ENCODE measurements at places on chromosomes 5 and 9. TPM values are rescaled to one million over a fixed set of nuclear protein-coding genes. Genes with fewer than 3 reads are reported as not detected.

WDR38 gene
- total RNA-seq = not detected

- DNase-seq = no peak
Observed at GRCh38 chr9:81755721-81756120, 66.4 kb upstream of the TLE1 start.

SLC6A19 gene
- total RNA-seq = 4.9 TPM

STK32A gene
- total RNA-seq = 0.09 TPM

DNA sequence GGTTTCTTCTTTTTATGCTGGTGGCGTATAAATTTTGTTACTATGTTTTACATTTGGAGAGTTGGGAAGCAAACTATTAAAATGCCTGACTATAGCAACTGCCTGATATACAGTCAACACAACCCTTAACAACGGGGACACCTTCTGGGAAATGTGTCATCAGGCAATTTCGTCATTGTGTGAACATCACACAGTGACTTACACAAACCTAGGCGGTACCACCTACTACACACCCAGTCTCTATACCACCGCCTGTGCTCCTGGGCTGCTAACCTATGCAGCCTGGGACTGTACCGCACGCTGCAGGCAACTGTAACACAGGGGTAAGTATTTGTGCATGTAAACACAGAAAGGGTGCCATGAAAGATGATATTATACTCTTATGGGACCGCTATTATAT lies 1.3 kb upstream of the CDHR2 start:
- DNase-seq = no peak

- no peak for DNase-seq
Observed at GRCh38 chr5:83400701-83401100, 70.8 kb upstream of the VCAN start.

DNA sequence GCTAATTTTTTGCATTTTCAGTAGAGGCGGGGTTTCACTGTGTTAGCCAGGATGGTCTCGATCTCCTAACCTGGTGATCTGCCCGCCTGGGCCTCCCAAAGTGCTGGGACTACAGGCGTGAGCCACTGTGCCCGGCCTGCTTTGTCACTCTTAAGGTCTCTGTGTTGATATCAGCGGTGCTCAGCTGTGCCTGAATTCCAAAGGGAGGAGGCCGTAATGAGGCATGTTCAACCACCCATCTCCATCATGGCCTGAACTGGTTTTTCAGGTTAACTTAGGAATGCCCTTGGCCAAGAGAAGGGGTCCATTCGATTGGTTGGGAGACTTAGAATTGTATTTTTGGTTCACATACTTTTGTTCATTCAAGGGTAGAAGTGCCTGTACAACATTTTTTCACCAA lies 22.0 kb downstream of the HSD17B3 start:
- no peak for DNase-seq

DNA sequence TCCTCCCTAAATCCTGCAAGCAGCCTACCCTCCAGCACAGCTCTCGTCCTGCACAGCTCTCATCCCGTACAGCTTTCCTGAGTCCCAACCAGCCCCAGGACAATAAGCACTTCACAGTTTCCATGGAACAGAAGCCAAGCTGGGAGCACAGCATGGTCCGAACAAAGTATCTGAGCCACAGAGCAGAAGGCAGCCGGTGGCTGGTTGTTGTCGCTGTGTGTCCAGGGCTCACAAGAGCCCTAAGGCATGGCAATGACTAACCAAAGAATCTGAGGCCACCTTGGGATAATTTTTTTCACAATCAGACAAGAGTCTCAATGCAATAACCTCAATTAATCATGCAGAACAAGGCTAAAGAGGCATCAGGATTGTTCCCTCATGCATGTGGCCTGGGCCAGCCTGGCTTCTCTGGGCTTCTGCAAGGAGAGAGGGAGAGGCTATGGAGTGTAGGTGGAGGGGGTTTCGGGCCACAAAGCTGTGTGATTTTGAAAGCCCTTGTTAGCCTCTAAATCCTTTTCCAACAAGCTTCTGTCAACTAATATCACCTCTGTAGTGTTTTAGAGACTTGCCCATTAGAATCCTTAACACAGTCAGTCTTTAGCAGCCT lies 323.4 kb downstream of the PIK3R1 start:
- no peak for DNase-seq

DNA sequence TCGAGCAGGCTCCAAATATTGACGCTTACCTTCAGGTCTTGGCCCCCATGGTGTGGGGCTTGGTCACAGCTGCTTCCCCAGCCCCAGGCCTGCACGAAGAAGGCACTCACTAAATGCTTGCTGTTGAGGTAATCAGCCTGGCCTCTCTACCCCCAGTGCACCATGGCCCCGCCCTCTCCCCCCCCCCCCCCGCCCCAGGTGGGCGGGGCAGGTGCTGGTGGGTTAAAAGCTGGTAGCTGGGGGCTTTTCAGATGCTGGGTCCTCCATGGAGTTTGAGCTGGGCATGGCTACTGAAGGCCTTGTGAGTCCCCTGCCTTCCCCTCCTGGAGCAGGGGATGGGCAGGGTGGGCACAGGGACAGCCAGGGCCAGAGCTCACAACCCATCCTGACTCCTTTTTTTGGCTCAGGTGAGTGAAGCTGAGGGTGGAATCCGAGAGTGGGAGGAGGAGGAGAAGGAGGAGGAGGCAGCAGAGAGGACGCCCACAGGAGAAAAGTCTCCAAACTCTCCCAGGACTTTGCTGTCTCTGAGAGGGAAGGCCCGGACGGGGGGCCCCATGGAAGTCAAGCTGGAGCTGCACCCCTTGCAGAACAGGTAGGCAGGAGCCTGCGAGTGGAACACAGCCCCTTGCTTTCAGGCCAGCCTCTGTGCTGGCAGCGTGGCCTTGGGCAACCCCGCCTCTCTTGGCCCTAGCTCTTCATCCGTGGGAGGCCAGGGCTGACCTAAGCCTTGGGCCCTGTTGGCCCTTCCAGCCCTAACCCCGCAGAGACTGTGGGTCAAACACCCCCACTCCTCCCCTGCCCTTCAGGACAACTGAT lies 4.4 kb upstream of the TSPAN17 start:
- no peak for DNase-seq

GRCh38 chr9:125332527-125332926 lies 70.9 kb downstream of the GAPVD1 start:
- DNase-seq = no peak

DBH gene
- total RNA-seq = 2.4 TPM

DNA sequence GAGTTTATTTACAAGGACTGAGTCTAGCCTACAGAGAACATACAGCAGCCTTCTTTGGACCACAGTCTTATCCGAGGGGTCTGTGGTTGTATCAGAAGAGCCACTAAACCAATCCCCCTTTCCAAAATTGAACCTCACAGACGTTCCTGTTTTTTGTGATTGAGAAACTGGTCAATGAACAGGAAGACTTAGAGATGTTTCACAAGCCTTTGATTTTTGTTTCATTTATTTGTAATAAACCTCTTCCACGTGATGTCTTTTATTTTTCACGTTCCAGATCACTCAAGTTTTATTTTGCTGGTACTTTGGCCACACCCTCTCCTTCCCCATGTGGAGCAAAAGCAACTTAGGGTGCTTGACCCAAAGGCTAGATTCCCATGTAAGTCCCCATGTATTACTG lies 16.1 kb downstream of the CCT5 start:
- no peak for DNase-seq

GRCh38 chr5:123951582-123951977 lies 439.6 kb downstream of the CSNK1G3 start:
- DNase-seq = no peak

GRCh38 chr5:4411664-4412063 lies 728.5 kb upstream of the ADAMTS16 start:
- DNase-seq = no peak

SELENOP gene
- total RNA-seq = 944 TPM

GRCh38 chr9:111965566-111966019 lies 69.0 kb downstream of the UGCG start:
- DNase-seq = no peak

- no peak for DNase-seq
Observed at GRCh38 chr9:27292659-27293405, 4.1 kb downstream of the EQTN start.

DNA sequence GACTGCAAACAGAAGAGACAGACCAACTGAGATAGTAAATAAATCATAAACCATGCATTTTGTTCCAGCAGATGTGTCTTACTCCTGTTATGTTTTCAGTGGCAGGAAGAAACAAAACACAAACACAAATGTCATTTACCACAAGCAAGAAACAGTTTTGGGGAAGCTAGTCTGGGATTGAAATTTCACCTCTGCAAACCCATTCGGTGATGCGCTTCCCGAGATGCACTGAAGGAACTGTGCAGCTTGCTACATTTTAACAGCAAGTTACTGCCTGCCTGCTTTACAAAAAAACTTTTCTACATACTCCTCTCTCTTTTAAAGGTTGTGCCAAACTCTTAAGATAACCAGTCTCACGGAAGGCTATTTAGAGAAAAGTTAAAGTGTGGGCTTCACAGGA lies 3.2 kb downstream of the MACROH2A1 start:
- DNase-seq = no peak

GRM6 gene
- 0.23 TPM for total RNA-seq

- no peak for DNase-seq
Observed at GRCh38 chr9:18822850-18823249, 210.2 kb downstream of the SAXO1 start.

- no peak for DNase-seq
Observed at GRCh38 chr9:113933671-113934070, 57.6 kb downstream of the ZNF618 start.

DNA sequence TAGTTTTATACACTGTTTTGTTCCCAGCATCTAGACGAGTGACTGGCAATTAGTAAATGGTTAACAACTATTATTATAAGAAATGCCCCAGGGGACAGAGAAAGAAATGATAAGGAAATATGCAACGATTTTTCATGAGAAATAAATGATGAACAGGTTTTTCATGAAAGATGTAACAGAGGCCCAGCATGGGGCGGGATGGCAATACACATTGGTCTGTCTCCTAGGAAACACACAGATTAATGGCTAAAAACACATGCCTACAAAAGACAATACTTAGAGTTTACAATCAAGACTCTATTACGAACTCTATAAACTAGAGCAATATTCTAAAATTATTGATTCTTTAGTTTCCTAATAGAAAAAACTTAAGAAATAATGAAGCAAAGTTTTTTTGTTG lies 441.5 kb upstream of the CDH9 start:
- no peak for DNase-seq

GRCh38 chr5:33711094-33711679 lies 180.6 kb downstream of the ADAMTS12 start:
- DNase-seq = no peak

- DNase-seq = peak; percentile 37
Observed at GRCh38 chr9:114504341-114505186, 709 bp downstream of the WHRN start.

Data from liver (tissue), 10 donors.